NCI-H2081 treated with DMSO at 0.1 percent for 48 hours (cell line): ENCODE measurements at places on chromosomes 5 and 9.

DNA sequence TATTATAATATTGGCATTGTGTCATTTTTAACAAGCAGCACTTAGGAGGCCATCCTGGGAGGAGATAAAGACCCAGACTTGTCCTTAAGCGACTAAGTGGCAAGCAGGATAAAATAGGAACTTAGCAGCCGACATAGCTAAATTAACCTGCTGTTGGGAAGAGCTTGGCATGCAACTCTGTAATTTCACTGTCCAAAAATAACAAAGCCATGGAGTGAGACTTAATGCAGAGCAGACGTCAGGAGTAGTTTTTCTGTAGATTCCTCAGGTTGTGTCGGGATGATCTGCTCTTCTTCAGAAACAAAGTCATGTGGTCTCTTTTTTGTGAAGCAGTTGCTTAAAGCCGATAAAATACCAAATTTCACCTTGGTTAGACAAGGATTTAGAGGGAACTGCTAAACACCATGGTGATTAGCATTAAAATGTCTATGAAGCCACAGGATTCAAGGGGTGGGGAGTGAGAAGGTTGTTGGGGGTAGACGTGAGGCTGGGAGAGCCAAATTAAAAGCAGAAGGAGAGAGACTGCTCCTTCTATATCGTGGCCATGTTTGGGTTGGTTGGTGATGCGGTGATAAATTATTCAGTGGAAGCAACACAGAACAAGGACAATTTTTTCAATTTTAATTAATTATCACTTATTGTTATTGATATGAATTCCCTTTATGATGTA, 303.0 kb downstream of the CSNK1G3 start:
- DNase-seq = no peak

GRCh38 chr5:154408811-154409210, 37.0 kb upstream of the SAP30L start:
- DNase-seq = no peak

DNA sequence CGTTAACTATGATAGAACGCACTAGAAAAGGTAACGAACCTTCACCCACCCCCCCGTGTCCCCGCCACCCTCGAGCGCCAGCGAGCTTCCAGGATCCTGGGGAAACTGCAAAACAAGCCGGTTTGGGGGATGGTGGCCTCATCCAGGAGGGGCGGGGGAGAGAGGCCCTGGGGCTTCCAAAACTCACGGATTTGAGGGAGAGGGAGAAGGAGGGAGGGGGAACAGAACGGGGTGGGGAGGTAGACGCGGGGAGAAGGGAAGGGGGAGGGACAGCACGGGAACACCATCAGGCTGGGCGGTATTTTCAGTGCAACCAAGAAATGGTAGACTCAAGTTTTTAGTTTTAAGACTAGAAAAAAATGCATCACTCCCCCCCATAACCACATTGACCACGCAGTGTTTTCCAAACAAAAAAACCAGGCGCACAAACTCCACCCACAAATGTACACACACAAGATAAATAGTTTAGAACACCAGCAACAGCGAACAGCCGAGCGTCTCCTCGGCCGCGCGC, 1.4 kb downstream of the NRARP start:
- no peak for DNase-seq

DNA sequence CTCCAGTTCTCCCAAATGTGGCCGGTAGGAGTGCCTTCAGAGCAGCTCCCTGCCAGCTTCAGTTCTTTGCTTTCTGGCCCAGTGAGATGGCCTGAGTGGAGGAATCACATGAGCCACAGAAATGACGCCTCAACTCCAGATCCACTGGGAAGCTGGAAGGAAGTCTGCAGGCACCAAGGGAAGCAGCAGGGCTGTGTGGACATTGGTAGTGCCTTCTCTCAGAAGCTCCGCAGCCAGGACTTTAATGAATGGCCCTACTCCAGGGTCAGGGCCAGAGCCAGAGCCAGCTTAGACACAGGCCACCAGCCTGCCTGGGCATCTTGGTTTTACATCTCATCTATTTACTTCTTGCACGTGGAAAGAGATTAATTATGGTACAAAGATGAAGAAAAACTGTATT, 12.0 kb upstream of the PSMB7 start:
- DNase-seq = no peak

GRCh38 chr9:4424891-4425290, 65.4 kb upstream of the SLC1A1 start:
- DNase-seq = no peak

DNA sequence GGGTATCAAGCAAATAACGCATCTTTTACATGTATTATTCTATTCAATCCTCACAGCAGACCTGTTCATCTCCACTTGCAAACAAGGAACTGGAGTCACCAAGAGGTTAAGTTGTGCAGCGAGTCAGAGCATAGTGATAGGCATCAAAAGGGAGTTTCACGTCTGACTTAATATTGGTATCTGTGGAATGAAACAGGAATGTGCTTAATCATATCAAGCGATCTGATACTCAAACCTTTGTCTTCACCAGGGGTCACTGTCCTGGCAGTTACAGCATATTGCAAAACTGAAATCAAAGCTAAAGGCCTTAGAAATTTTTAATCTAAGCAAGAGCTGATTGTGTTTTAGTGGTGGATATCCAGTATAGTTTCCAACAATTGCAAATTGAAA, 271.6 kb downstream of the PLK2 start:
- no peak for DNase-seq

- DNase-seq = no peak
These were observed 44.2 kb downstream of the ITGA1 start for GRCh38 chr5:52831786-52832511.

DNA sequence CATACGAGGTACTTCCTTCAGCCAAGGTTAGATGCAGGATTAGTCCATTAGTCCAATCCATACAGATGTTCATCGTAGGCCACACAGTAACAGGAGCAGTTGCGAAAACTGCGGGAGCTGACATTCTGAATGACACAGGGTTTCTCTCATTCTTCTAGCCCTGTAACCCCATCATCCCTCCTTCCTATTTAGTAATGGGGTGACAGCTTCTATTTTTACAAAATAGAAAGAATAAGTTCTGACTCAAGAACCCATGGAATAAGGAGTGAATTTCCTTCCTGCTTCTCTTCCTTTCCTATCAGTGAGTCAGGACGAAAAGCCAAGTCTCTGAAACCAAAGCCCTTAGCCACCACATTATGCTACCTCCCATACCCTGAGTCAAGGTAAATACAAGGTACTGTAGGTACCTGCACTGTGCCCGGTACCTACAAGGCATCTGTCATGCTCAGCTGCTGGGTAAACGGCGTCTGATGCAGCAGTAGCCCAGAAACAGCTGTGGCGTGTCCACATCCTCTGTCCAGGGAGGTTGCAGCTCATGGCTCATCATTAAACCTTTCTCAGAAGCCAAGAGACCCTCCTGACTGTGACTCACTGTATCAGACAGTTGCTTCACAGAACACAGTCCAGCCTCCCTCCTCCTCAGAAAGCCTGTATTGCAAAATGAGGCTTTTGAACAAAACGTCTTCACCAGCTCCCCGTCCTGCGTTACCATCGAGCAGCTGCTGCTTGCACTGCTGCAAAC, 84.2 kb downstream of the ESM1 start:
- no peak for DNase-seq

DNA sequence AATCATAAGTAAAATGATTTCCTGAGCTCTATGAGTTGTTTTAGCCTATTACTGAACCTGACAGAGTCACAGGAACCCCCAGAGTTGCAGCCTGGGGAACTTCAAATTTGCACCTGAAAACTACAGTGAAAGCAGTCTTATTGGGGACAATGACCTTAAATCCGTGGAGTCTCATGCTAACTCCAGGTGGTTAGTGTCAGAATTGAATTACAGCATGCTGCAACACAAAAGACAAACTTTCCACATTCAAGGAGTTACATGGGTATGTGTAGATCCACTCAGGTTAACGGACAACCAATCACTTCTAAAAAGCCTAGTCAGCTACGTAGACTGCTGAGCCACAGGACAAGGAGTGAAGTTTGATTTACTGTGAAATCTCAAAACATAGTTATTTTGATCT, 49.7 kb downstream of the PLPP1 start:
- no peak for DNase-seq

DNA sequence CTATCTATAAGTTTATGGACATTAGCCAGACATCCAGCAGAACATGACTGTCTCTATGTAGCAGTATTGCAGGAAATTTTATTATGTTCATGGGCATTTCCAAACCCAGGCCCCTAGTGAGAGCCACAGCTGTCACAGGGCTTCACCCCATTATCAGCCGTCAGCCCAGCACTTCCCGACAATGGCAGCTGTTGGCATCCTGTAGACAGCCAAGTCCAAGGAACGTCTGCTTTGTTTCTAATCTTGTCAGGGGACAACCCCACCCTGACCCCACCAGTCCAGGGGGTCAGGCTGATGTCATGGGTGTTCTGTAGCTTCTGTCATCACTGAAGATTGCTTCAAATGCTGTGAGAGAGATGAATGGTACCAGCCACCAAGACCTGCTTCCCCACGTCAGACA, 565.3 kb upstream of the BRINP1 start:
- no peak for DNase-seq

DNA sequence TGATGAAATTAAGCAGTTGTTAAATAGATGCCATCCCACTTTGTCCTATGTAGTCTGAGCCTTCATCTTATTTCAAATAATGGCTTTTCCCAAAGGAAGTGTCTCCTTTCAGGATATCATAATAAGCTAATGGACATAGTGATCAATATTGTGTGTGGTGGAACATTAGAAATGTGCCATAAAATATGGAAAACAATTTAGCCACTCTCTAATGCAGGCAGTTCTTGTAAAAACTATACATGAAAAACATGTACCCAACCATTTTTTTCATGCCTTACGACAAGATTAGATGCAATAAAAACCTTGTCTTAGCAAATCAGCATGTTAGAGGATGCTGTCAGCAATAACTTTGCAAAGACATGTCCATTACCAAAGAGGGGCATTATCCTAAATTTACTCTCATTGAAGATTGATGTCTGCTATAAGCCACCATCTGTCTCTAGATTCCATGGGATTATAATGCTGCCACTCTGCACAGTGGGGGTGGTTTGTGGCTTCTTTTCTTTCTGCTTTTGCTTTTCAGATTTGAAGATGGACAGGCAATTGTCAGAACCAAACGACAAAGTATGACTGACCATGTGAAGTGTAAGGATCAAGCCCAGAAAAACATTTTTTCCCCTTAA, 724.0 kb upstream of the ZNF608 start:
- DNase-seq = no peak

DNA sequence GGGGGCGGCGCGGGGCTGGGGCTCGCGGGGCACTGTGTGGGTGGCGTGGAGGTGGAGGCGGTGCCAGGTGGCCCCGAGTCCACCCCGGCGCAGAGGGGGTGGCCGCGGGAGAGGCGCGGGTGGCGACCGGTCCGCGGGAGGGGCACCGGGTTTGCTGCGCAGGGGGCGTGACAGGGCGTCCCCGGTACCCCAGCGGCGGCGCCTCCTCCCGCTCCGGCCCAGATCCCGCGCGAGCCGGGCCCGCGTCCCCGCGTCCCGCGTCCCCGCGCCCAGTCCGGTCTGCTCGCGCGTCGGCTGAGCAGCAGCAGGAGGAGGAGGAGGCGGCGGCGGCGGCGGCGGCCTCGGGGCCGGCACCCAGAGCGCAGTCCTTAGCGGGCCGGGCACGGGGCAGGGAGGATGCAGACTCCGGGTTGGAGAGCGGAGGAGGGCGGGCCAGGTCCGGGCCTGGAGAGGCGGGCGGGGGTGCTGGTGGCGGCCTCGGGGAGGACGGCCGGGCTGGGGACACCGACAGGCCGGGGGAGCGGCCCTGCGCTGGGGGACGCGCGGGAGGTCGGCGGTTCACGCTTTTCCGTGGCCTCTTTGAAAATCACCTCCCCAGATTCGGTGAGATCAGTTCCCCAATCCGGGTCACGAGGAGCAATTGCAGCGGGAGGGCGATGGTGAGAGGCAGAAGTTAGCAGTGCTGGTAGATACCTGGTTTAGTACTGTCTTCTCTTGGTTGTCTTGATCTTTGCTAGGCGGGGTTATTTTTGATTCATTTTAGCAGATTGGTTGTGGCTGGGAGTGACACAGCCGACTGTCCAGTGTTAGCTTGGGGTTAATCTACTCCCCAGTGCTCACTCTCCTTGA, 1.7 kb downstream of the TRIO start:
- DNase-seq = peak; percentile 66

DNA sequence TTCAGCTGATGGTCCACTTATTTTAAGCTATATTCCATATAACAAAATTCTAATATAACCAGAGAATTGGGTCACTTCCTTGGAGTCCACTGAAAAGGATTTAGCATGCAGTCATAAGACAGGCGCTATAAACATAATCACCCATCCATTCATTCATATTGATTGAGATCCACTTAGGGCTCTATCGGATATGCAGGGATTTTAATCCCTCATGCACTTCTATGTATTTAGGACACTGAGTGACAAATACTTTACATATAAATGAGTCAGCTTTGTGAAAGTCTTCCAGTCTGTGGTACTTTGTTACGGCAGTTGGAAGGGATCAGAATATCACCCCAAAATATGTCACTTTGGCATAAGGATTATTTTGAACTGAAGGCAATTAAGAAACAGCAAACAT, 127.3 kb upstream of the ZNF608 start:
- no peak for DNase-seq

GRCh38 chr9:133604214-133604613, 5.0 kb downstream of the FAM163B start:
- DNase-seq = no peak

DNA sequence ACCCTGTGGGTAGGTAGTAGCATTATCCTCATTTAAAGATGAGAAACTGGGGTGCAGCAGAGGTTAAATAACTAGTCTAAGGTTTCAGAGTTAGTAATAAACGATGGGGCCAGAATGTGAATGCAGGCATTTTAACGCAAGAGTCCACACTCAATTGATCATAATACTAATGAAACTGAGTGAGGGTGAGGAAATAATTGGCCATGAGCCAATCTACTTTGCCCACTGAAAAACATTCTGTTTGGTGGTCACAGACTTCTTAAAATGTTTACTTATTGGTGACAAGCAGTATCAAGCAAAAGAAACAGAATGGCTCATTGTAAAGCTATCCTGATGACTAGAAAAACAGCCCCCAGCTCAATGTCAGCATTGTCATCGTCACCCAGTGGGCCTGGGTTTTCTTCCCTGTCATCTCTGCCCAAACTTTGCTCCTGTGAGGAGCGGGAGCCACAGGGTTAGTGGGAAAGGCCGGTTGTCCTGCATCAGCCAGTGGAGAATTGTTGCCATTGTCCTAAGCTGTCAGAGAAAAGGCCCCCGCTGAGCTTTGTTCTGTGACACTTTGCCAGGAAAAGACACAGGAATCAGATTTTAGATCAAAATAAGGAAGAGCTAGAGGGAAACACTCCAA, 77.3 kb upstream of the MAN2A1 start:
- no peak for DNase-seq

- peak; percentile 58 for DNase-seq
These were observed 431.3 kb upstream of the ITGA1 start for GRCh38 chr5:52356311-52356918.

DNA sequence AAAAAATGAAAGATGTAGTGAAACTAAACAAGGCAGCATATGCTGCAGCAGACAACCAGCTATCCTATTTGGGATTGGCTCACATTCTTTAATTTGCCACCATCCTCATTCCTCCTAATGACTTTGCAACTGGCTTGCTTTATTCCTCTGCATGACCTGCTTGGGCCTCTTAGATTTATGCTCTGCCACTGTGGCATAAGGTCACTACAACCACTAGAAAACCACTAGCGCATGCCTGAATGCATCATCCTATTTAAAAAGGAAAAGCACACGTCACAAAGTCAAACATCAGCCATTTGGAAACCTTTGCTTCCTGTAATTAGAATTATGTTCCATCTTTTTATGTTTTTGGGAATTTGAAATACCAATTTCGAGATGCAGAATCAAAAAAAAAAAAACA, 40.8 kb upstream of the CCDC152 start:
- DNase-seq = no peak
